Activated naive CD4-positive, alpha-beta T cell treated with Interleukin-2 at 50 U/mL for 16 hours (primary cell): ENCODE measurements at places on chromosomes 6 and 20.

- DNase-seq, result no peak
Measured at GRCh38 chr20:17715075-17715474, 15.3 kb downstream of the BANF2 start.

DNA sequence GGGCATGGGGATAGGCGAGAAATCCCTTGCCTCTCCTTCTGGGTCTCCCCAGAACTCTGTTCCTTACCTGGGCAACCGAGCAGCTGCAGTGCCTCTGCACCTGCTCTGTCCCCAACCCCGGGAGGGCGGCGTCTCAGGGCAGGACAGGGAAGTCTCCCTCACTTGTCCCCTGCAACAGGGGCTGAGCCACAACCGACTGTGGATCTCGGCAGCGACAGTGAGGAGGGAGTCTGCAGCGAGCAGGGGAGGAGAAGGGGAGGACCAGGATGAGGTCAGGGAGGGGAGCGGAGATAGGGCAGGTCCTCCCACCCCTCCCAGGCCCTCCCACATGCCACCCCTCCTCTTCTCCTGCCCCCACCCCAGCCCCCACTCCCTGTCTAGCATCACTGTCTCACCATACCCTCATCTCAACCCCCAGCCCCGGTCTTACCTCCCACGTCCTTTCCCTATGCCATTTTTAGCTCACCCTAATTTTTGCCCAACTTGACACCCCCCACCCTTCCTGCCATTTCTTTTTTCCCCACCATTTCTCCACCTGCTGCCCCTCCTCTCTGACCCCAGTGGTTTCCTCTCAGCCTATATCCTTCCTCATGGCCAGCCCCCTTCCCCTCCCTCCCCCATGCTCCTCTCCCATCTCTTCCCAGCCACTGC lies at the start of gene TNXB:
TNXB (minus strand) TSS at position 225 of the 651 bp plus-strand sequence. CDS start 11,140 bp downstream, outside the sequence.
- no peak for DNase-seq

DNA sequence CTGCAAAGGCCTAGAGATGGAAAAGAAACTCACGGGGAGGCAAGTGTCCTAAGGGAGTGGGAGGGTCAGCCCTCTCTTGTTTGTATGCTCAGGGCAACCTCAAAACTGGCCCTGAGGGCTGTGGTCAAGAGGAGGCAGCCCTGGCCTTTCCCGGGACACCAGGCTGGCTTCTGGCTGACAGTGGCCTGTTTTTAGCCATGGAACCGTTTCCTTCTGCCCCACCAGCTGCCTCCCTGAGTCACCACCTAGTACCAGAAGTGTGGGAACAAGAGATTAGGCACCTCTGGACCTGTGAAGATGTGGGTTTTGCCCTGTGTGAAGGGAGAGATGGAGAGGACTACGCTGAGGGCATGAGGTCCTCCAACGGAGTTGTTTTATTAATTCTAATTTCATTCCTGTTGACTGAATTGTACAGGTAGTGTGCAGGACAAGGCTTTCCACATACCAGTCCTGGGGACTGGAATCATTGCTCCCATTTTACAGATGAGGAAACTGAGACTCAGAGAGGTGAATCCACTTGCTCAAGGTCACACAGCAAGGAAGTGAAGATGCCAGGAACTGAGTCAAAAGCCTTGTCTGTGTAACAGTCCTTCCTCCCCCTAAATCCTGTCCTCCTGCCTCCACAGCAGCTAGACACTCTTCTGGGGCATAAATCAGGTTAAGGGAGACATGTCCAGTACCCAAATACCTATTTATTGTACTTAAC lies 5.5 kb downstream of the FOXS1 start:
- DNase-seq, result no peak

DNA sequence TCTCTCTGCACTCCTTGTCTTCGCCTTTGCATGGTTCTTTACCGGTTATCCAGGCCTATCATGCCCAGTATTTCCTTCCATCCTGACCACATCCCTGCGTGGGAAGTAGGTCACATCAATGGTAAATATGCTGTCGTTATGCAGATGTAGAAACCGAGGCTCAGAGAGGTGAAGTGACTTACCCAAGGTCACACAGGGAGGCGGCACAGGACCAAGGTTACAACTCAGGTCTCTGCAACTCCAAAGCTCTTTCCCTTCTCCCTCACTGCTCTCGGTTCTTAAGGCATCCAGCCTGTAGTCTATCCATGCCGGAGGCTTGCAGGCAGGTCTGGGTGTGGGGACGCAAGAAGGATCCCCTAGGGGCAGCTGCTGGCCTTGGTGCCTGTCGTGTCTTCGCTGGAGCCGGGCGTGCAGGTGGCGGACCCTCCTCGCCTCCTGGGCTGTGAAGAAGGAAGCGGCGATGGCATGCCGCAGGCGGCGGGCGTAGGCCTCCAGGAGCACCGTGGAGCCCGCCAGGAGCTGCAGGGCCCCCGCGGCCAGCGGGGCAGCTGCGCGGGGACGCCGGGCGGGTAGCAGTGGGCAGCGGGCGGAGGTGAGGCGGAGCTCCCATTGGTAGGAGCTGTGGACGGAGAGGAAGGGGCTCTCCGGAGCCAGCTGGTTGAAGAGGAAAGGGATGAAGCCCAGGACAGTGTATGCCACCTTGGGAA lies 9.1 kb downstream of the OCSTAMP start:
- DNase-seq, result no peak

GRCh38 chr6:109076377-109076776 lies 18.3 kb downstream of the SESN1 start:
- no peak for DNase-seq

DNA sequence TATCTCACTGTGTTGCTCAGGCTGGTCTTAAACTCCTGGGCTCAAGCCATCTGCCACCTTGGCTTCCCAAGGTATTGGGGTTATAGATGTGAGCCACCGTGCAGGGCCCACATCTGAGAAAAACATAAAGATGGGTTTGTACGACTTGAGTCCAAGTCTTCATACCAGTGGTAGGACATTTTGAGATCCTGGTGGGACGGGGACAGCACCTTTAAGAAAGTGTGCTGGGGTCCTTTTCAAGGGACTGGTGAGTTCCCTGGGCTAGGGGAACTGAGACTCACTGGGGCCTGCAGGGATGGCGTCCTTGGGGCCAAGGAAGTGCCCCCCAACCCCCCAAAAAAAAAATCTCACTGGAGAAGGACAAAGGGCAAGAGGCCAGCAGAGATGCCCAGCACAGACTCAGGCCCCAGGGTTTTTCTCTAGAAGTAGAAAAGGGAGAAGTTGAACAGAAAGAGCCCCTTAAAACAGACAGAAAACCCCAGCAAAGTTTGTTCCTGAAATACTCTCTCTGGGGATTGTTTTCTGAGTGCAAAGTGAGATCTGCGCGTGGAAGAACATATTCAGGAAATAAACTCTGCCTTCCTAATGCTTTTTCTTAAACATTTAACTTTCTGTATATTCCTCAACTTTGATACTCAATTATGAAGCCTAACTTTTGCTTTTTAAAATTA lies 10.7 kb downstream of the OSBPL2 start:
- DNase-seq, result no peak

DNA sequence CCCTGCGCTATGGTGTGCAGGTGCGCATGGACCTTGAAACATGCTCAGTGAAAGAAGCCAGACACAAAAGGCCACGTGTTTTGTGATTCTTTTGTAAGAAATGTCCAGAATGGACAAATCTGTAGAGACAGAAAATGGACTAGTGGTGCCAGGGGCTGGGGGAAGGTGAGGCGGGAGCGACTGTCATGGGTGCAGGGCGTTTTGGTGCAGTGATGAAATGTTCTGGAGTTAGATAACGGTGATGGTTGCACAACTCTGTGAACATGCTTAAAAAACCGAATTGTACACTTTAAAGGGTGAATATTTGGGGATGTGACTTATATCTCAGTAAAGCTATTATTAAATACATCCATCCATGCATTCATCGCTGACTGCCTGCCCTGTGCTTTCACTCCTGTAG lies 31.7 kb upstream of the NTSR1 start:
- no peak for DNase-seq

DNA sequence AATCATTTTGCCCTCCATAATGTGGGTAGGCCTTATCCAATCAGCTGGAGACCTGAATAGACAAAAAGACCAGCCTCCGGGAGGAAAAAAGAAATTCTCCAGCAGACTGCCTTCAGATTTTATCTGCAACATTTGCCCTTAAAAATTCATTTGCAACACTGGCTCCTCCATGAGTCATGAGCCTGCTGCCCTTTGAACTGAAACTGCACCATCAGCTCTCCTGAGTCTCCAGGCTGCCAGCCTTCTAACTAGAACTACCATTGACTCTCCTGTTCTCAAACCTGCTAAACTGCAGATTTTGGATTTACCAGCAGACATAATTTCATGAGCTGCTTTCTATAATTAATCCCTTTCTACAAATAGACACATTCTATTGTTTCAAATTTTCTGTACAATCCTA lies 223.9 kb upstream of the THEMIS start:
- DNase-seq, result no peak

GRCh38 chr20:64051561-64052325 lies 2.3 kb upstream of the SOX18 start:
- DNase-seq, result no peak

DNA sequence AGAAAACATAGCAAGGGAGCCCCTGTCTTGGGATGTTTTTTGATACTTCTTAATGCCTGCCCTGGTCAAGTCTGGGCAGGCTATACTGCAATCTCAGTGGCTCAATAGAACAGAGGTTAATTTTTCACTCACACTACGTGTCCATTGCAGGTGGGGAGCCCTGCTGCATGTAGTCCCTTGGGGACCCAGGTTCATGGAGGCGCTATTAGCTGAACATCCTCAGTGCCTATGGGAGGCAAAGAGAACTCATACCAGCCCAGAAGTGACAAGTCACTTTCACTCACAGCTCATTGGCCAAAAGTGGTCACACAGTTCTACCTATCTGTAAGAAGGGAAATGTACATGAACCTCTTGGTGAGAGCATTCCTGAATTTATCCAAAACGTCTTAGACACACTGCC lies 23.2 kb downstream of the CGA start:
- no peak for DNase-seq

DNA sequence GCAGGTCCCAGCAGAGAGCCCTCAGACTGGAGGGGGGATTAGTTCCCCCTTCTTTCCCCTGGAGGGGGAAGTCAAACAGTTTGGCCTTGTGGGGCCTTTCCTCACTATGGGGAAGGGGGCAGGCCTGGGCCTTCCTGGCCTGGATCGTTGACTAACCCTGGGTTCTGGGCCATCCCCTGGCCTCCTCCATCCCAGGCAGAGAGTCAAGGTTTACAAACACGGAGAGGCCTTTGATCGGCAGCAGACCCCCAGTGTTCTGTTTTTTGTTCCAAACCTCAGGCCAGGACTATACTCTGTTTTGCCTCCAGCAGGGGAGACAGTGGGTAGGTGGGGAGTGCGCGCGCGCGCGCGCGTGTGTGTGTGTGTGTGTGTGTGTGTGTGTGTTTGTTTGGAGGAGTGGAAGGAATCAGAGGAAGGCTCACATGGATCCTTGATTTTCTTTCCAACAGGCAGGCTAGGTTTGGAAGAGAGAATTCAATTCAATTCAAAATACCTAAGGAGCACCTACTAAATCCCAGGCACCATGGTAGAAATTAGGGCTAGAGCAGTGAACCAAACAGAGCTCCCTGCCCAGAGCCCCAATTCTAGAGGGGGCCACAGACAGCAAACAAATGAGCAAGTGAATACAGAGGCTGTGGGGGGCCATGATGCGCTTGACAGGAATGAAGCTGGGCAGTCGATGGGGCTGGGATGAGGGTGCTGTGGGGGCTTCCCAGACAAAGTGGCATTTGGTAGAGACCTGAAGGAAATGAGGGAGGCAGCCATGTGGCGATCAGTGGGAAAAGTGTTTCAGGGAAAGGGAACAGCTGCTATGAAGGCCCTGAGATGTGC lies 14.8 kb downstream of the TP53RK start:
- no peak for DNase-seq

GRCh38 chr6:134177753-134178160 lies 125.3 kb upstream of the SLC2A12 start:
- no peak for DNase-seq

DNA sequence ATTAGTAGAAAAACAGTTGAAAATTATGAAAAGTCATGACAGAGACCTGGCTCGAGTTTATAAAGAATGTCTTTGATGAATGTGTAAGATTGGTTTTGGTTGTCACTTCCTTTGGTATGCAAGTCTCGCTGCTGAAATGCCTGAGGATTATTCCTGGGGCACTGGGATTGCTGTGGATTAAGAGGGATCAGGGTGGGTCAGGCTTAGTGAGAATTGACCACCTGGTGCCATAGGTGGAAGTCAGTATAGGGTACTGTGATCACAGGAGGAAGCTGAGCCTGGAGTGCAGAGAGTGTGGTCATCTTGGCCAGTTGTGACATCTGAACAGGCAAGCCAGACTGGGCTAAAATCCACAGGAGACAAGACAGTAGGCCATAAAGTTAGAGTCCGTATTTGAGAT lies 34.9 kb downstream of the CEP43 start:
- DNase-seq, result no peak

DNA sequence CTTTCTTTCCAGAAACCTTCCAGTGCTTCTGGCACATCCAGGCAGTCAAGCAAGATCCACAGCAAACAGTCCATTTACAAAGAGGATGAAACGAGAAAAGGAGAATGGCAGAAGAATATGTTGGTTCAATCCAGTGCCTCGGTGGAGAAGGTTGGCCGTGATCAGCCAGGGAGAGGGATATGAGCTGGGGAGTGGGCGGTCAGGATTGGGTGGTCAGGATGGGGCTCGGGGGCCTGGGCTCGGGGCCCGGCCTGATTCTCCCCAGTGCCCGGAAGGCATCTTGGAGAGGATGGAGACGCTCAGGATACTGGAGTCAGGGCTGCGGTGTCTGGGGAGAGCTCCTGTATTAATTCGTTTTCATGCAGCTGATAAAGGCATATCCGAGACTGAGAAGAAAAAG lies 61.3 kb downstream of the EFCAB8 start:
- no peak for DNase-seq

DNA sequence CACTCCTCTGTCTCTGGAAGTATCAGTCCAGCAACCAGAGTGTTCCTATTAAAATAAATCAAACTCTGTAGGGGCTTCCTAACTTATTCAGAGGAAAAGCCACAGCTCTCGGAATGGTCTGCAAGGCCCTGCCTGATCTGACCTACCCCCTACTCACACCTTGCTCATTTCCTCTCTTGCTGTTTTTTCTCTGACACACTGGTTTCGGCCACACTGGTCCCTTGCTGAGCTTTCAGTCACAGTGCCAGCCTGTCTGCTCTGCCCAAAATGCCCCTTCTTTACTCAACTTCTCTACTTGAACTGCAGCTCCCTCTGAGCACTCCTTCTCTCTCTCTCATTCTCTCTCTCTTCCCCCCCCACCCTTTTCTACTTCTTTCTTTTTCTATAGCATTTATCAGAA lies 430.2 kb downstream of the UTRN start:
- no peak for DNase-seq

DNA sequence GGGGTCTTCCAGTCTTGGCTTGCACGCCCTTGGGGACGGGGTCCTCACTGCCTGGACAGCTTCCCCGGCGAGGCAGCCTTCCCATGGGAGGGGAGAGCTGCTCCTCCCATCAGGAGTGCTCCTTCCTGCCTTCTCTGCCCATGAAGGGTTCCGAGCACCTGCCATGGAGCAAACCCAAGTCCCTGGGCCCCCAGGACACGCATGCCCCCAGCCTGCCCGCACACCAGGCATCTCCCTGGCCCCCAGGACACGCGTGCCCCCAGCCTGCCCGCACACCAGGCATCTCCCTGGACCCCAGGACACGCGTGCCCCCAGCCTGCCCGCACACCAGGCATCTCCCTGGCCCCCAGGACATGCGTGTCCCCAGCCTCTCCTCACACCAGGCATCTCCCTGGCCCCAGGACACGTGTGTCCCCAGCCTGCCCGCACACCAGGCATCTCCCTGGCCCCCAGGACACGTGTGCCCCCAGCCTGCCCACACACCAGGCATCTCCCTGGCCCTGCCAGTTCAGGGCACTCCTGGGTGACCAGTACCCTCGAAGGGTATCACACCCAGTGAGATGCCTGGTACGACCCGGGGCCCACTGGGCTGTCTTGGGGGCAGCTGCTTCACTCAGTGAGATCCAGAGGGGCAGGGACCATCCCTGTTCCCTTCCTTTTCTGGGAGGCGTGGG lies 21.7 kb downstream of the COL20A1 start:
- no peak for DNase-seq
